NCI-H187 (cell line): ENCODE measurements at places on chromosomes 3 and 15.

- DNase-seq: no peak
These were observed 227.8 kb upstream of the LYSMD4 start for GRCh38 chr15:99961011-99961441.

- DNase-seq: no peak
These were observed 27.4 kb downstream of the SRGAP3 start for GRCh38 chr3:9222049-9222448.

- peak; percentile 2 for DNase-seq
These were observed 8.0 kb upstream of the CCDC13 start for GRCh38 chr3:42780892-42781700.

DNA sequence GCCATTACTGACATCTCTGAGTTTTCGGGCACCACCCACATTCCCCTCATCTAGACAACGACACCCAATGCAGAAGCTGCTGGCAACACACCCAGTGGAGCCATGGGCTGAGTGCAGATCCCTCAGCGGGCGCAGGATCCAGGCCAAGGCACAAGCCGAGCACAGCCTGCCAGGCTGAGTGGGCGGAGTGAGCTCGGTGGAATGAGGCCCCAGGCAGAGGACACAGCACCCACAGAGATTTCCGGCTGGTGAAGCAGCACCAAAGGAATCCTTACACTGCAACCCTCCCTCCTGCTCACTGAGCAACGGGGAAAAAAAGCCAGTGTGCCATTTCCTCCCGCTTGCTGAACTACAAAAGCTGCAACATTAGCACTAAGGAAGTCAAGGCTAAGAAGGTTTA lies 34.3 kb downstream of the ZMAT3 start:
- DNase-seq: no peak

DNA sequence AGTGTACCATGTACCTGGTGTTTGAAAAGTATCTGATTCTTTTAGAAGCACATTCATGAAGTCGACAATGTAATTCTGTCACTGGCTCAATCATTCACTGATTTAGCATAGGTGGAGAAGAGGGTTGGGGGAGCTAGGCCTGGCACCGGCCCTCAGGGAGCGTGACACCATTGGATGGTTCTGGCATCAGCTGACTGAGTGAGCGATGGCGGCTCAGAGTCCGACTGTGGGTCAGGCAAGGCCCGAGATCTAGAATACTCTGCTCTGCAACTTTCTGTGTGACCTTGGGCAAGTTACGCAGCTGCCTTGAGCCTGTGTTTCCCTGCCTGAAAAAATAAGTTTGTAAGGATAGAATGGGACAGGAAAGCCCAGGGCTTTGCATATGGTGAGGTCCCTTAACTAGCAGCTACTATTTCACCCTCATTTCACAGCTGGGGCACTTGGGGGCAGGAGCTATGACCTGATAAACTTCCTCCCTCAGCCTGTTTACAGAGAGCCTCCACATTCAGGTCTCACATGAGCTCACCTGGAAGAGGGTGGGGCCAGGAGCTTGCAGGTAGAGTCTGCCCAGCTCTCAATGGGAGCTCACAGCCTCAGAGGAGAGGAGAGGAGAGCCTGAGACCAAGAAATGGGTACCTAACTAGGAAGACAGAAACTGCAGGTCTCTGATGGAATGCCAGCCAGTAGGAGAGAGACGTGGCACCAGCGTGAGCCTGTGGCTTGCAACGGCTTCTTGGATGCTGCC lies 153.7 kb upstream of the TLE3 start:
- DNase-seq: no peak

DNA sequence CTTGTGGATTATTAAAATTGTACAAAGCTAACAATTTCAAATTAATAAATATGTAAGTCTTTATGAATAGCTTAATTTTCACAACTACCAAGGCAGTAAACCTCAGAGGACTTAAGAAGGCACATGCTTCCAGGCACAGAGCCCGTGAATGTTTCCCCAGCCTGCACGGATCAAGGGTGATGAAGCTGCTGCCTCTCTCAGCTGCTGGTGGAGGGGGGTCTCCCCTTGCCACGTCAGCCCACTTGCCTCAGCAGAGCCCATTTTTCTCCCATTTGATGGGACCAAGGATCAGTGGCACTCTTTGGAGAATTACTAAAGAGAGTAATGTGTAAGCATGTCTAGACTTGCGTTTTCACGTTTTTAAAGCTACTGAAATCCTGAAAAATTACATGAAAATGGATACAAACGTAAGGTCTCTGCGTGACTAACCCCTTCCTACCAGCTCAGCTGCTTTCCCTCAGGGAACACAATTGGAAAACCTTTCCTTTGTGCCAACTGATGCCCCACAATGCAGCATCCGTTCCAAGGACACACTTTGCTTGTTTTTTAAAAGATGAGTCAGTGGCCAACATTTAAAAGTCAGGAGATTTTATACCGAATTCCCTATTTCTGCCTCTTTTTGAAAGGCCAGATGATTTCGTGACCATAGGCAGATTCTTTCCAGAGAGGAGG lies 494.1 kb downstream of the GABRG3 start:
- no peak for DNase-seq

- no peak for DNase-seq
These were observed 241.1 kb upstream of the ICE2 start for GRCh38 chr15:60720086-60720485.

DNA sequence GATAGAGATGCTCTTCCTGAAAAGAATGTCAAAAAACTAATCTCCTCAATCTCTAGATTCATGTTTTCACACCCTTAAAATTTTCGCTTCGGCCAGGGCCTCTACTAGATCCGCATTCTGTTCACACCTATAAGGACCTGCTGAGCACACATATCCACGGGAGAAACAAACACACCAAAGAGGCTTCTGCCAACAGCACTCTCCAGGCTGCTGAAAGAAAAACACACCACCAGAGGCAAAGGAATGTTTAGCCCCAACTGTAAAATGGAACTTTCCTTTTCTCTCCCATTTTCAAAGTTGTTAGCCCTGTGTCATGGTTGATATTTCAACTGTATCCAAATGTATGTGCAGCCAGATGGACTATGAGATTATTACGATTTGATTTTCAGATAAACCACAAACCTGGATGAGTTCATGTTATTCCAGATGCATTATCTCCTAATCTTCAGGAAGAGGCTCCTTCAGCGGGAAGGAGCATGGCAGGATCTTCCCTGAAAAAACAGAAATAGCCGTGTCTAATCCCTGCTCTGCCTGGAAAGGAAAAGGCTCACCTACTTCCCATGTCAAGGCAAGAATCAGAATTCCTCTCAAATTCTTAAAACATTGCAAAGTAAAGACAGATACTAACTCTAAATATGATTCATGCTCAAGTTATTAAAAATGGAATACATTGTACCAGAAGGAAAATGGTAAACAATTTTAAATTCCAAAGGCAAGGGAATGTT lies 442.7 kb upstream of the NR2F2 start:
- no peak for DNase-seq

DNA sequence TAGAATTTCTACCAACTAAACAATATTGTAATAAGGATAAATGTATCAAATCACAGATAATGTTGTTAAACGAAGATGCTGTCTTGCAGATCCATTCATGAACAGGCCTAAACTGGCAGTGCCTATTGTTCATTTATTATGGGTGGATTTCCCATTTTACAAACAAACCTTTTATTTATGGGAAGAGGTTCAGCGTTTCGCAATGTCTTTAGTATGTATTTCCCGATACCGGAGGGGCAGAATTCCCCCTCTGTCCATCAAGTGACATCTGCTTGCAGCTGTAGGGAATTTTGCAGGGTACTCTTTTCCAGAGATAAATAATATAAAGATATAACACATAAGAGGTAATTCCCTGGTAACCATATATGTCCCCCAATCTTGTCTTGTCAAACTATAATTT lies 5.7 kb downstream of the CEP19 start:
- DNase-seq: no peak

- no peak for DNase-seq
These were observed 163.2 kb downstream of the NSUN3 start for GRCh38 chr3:94226078-94226477.

- DNase-seq: no peak
These were observed 46.1 kb upstream of the FGD5 start for GRCh38 chr3:14772533-14773138.

DNA sequence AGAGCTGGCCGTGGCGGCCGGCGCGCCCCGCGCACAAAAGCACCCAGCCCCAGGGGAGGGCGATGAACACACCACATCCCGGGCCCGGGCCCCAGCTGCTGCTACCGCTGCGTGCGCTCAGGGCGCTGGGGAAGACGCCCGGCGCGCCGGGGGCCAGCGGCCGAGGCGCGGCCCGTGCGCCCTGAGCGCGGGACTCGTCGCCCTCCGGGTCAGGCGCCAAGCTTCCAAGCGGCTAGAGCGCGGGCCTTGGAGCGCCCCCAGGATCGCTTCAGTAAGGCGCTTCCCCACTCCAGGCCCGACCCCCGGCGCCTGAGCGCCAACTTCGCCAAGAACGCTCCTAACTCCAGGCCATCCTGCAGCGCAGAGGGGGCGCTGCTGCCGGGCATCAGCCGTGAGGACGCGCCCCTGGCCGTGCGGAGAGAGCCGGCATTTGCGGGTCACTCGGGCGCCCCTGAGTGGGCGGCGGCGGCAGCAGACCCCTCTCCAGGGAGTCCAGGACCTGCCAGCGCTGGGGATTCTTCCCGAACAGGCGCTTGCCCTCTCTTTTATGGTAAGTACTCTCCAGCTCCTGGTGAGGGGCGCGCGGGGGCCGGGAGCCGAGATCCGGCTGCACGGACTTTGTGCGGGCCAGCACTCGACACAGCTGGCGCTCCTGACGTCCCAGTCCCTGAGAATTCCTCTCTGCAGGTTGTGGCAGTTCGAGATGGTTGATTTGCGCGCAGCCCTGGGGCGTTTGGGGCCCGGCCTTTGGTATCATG lies 475 bp downstream of the SPSB4 start:
- no peak for DNase-seq

DNA sequence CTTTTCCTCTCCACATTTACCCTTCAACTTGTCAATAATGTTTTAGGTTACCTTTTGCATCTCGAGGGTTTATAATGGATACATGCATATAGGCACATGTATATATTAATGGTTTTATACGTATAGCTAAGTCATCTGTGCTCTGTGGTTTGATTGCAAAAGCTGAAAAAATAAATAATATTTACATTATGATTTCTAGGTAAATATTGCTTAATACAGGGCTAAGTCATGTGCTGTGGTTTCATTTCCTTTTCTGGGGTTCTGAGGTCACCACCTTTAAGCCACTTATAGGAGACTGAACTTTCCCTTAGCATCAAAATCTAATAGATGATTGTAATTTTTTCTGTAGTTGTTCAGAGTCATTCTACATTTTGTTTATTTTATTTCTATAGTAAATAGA lies 33.1 kb downstream of the LPP start:
- DNase-seq: no peak
